ENCODE measurements at places on chromosomes 4 and X. TPM values are rescaled to one million over a fixed set of nuclear protein-coding genes. Genes with fewer than 3 reads are reported as not detected.

GRCh38 chr4:147493307-147493706, 12.4 kb downstream of the EDNRA start:
- H3K27me3 ChIP-seq, result no peaks in the 10 kb centered on the region
- H3K36me3 ChIP-seq, result no peaks in the 10 kb centered on the region
- DNase-seq, result no peak
- H3K4me1 ChIP-seq, result peaks cover 14% of the 10 kb centered on the region
- no peak overlapping the region for H3K4me3 ChIP-seq

- H3K27ac ChIP-seq, result no peak overlapping the region
- no peaks in the 10 kb centered on the region for H3K27me3 ChIP-seq
- no peak for DNase-seq
- H3K36me3 ChIP-seq, result no peaks in the 10 kb centered on the region
Observed at GRCh38 chr4:18388039-18388438, 366.5 kb upstream of the LCORL start.

DNA sequence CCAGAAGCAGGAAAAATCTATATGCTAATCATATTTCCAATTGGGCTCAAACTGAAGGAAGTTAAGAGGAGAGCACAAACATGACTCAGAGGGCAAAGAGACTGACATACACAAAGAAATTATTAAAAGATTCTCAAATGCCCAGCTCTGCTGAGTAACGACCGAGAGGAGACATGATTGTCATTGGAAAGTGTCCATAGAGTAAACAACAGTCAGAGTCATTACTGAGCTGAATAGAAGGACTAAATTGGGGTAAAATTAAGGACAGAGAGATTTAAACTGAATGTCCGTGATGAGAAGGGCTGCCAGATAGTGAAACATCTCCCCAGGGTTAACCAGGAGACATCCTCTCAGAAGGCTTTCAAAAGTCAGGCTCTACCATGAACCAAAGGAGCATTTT, 111.2 kb upstream of the GALNT7 start:
- no peaks in the 10 kb centered on the region for H3K36me3 ChIP-seq
- peaks cover 7% of the 10 kb centered on the region for H3K27me3 ChIP-seq
- H3K4me3 ChIP-seq, result no peak overlapping the region
- H3K27ac ChIP-seq, result no peak overlapping the region
- H3K4me1 ChIP-seq, result 0 out of 2 replicates have a peak, but pooled peaks cover 3% of the 10 kb centered on the region

DNA sequence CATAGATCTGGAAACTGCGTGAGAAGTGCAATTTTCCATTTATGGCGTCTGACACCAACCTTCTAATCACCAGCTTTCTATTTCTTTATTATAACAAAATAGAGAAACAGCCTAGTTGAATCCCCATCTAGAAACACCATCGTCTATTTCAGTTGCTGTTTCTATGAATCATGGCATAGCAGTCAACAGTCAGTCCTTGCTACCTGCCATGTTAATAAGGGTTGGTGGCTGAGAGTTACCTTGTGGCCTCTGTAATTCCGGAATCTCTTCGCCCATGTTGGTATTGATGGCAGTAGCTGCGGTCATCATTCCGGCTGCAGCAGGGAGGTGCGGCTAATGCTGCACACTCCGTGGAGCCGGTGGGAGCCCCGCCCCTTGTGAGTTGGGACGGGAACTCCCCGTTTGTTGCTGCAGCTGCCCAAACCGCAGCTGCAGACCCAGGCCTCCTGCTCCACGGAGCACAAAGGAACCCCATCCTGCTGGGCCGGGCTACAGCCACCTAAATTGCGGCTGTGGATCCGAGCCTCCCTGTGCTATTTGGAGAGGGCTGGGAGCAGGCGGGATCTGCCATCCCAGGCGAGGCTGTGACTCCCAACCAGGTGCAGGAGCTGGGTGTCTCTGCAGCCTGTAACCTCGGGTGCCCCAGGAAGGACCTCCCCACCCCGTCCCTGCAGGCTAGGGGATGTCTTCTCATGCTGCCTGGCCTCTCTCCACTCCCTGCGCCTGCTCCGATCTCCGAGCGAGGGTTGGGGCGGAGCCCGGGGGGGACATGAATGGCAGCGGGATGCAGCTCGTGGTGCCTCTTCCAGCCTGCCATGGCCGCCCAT, 115.4 kb upstream of the STK26 start:
- no peak overlapping the region for H3K4me3 ChIP-seq
- H3K4me1 ChIP-seq, result no peaks in the 10 kb centered on the region
- H3K27me3 ChIP-seq, result no peaks in the 10 kb centered on the region
- H3K27ac ChIP-seq, result no peak overlapping the region

GRCh38 chr4:69753686-69754085, 6.7 kb downstream of the SULT1B1 start:
- DNase-seq, result no peak
- no peak overlapping the region for H3K27ac ChIP-seq
- peaks cover 22% of the 10 kb centered on the region for H3K4me1 ChIP-seq
- H3K4me3 ChIP-seq, result no peak overlapping the region

Gene SSX2
- not detected for total RNA-seq

Gene ZXDA
- total RNA-seq, result 3.7 TPM

DNA sequence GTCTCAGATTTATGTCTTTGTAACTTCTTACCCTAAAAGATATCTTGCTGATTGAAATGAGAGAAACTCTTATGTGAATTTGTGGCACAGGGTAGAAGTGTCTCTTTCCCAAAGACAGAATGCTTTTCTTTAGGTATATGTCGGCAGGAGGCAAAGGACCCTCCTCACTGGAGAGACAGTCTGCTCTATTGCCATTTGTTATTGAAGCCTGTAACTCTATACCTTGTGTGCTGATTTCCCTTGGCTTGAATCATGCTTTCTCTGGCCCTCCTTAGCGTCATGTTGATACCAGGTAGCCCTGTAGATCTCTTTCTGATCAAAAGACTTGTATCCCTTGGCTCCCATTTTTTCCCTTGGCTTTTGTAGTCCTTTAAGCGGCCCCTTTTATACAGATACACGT, 284.3 kb downstream of the CXXC4 start:
- no peaks in the 10 kb centered on the region for H3K4me1 ChIP-seq
- DNase-seq, result no peak
- no peaks in the 10 kb centered on the region for H3K27me3 ChIP-seq
- H3K4me3 ChIP-seq, result no peak overlapping the region

GRCh38 chrX:152925835-152926234, 28.0 kb downstream of the ZNF185 start:
- no peak overlapping the region for H3K4me3 ChIP-seq
- H3K4me1 ChIP-seq, result no peaks in the 10 kb centered on the region
- DNase-seq, result no peak

DNA sequence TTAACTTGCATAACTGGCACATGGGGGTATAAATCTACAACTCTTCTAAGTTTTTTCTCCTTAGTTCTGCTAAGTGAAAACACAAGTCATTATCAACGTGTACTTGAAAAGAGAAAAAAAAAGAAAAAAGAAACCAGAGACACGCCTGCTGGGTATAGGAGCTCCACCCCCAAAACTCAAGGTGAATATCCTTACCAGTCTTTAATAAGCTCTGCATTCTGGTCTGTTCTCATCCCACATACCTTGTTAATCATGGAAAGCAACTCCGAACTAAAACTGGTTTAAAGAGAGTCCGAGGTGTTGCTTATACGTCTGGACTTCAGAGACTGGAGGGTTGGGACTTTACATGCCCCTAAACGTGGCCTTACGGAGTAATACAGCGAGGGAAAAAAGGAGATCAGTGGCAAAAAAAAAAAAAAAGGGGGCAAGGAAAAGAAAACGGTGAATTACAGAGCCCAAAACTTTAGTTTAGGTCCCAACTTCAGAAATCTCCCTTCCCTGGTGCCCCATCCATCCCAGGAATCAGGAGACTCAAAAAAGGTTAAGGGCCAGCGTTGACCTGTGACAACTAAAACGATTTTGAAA, 1.0 kb downstream of the PGRMC2 start:
- DNase-seq, result peak; percentile 73
- H3K36me3 ChIP-seq, result peaks cover 17% of the 10 kb centered on the region
- peaks cover 29% of the 10 kb centered on the region for H3K4me1 ChIP-seq
- H3K27me3 ChIP-seq, result no peaks in the 10 kb centered on the region

Gene MID1IP1
- total RNA-seq, result 32.1 TPM

- H3K4me1 ChIP-seq, result no peaks in the 10 kb centered on the region
- peak; percentile 27 for DNase-seq
- no peak overlapping the region for H3K27ac ChIP-seq
- H3K27me3 ChIP-seq, result no peaks in the 10 kb centered on the region
Observed at GRCh38 chrX:57771689-57772088, 91.6 kb upstream of the NLRP2B start.

Gene ATP2B3
- not detected for total RNA-seq
